ENCODE measurements at places on chromosomes 4 and X.

- DNase-seq, result no peak
Measured at GRCh38 chrX:9747644-9748043, 18.0 kb downstream of the GPR143 start.

DNA sequence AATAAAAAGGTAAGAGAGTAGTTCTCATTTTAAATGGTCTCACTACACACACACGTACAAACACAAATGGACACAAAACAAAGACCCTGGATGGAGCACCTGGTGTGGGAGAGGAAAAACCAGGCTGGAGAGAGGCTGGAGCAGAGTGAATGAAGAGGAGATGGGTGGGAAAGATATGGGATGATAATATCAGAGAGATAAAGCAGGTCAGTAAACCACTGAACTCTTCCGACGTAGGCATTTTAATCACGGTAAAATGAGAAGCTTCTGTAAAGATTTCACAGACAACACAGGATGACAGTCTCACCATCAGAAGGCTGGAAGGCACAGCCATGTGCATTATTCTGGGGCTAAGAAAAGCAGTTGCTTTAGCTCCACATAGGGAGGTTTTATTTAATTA, 532.8 kb downstream of the KCNIP4 start:
- no peak for DNase-seq

GRCh38 chr4:123018396-123018775, 96.0 kb upstream of the NUDT6 start:
- DNase-seq, result no peak

- no peak for DNase-seq
Measured at GRCh38 chr4:54571293-54572151, 86.2 kb upstream of the KIT start.

GRCh38 chrX:87616371-87616770, 98.8 kb downstream of the KLHL4 start:
- DNase-seq, result no peak

GRCh38 chr4:104504536-104504935, 9.8 kb upstream of the CXXC4 start:
- no peak for DNase-seq

- DNase-seq, result no peak
Measured at GRCh38 chrX:1281521-1281920, 12.9 kb downstream of the CSF2RA start.

- no peak for DNase-seq
Measured at GRCh38 chrX:110987292-110987691, 108.7 kb upstream of the PAK3 start.

DNA sequence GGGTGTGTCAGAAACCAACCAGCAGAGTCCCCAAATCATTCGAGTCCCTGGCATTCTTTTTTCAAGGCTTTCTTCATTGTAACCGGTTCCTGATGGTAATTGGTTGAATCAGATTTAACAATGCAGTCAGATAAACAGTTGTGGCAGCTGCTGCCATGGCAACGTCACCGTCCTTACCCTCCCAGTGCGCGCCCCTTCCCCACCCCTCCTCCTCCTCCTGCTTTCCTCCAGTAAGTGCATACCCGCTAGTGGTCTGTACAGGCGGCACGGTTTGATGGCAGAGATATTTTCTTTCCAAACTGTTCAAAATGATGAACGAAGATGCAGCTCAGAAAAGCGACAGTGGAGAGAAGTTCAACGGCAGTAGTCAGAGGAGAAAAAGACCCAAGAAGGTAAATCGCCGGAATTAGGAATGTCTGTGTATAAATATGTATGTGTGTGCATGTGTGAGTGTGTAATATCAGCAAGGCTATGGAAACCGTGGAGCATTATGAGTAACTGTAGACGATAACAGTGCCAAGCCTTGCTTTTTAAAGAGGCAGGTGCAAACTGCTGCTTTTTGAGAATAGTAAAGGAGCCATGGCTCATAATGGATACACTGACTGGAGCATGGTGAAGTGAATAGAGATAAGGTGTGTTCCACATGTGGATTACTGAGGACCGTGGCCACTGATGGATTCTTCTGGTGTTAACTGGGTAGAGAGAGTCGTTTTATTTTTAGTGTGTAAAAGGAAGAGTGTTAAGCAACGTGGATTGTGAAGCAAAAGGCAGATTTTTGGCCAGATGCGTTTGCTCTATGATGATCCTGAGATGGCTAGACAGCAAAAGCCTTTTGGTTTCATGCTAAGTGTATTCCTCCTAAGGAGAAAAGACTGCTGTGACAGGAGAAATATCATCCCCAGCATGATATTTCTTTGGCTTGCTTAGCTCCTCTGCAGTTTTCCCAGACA, at the start of gene ANK2:
Gene ANK2 (plus strand): TSS at position 233 of the 950 bp plus-strand sequence. CDS start 76 bp downstream, at position 309.
- DNase-seq, result no peak

DNA sequence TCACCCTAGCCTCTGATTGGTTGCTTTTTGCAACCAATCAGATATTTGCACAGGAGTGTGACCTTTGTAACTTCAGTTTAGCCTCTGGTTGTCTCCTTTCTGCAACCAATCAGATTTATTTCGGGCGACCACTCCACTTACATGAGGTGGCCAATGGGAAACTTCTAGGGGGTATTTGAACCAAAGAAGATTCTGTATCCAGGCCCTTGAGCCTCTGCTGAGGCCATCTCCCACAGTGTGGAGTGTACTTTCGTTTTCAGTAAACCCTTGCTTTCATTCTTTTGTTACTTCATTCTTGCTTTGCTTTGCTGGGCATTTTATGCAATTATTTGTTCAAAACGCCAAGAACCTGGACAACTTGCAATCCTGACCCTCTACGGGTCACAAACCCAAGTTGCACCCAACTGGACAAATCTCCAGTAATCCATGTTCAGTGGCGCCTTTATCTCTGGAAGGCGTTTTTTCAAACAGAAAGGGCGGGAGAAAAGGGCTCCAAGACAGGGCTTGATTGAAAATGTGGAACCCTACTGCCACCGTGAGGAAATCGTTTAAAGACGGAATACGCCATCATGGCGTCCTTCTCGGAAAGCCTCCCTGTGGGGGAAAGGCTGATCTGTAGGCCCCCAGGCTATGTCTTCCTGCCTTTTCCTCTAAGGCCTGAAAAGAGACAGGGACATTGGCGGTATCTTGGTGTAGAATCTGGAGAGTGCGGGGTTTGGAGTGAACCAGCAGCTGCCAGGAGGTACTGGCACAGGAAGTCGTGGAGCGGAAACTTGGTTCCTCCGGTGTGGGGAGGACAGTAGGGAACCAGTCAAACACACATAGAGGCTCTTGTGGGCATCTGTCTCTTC, 184.6 kb downstream of the OR13H1 start:
- no peak for DNase-seq

DNA sequence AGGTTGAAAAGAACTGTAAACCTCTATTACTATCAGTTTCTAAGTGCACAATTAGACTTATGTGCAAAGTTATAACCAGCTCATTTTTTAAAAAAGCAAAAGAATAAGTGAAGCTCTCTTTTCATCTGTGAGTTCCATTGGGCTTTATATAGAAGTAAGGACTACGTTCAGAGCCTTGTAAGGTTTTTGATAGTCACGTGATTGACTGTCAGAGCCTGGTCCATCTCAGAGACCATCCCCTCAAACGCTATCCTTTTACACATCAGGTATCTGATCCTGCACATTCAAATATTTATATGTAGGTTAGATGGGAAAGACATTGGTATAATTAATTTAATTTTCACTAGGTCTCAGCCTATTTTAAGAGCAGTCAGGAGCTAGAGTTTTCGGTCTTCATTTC, 279.3 kb downstream of the INPP4B start:
- DNase-seq, result no peak

DNA sequence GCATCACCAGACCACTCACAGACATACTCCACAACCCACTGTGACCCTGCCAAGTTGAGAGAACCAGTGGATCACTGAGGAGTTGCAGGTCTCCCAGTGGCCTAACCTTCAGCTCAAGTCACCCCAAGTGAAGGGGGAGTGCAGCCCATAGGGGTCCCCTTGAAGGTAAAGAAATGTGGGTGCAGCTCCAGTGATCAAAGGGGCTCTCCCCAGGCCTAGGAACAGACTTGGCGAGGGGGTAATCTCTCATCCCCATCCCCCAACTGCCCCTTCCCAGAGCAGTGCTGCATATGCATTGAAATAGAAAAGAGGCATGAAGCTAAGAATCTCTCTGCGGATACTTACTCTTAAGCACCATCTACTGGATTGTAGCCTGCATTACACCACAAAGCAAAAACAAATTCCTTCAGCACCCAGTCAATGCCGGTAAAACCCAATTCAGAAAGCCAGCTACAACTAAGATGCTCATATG, 27.0 kb downstream of the MAGEE1 start:
- no peak for DNase-seq

- DNase-seq, result no peak
Measured at GRCh38 chrX:137568741-137569469, 3.0 kb downstream of the ZIC3 start.

- no peak for DNase-seq
Measured at GRCh38 chrX:139882299-139882698, 50.6 kb downstream of the ATP11C start.

DNA sequence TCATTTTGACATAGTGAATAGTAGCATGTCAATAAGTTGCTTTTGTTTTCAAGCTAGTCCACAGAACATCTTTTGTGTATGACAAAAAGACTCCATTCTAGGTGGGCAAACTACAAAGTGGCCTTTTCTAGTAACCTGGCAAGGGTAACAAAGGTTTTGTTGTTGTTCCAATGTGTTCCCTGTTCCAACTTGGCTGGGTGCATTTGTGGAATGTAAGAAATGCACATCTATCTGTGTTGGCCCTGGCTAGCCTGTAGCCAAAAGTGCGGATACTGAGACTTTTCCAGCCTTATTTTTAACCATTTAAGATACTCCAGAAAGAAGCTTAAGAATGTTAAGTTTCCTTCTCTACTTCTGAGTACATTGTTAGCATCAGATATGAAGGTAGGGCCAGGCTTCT, 118.7 kb upstream of the CHRDL1 start:
- no peak for DNase-seq

- DNase-seq, result no peak
Measured at GRCh38 chr4:21469438-21470300, 478.9 kb downstream of the KCNIP4 start.

Measured in activated effector memory CD4-positive, alpha-beta T cell treated with Interleukin-2 at 50 U/mL for 16 hours (primary cell).